ENCODE measurements at places on chromosomes 12 and 14. TPM values are rescaled to one million over a fixed set of nuclear protein-coding genes. Genes with fewer than 3 reads are reported as not detected.

The SAMD15 gene
- 6.2 TPM for total RNA-seq

The ZC2HC1C gene
- 1.1 TPM for total RNA-seq

The GDF3 gene
- not detected for total RNA-seq

The IL26 gene
- total RNA-seq: 2.4 TPM

The JDP2 gene
- 77.1 TPM for total RNA-seq

The CLEC9A gene
- not detected for total RNA-seq

The OTX2 gene
- not detected for total RNA-seq

The ISCA2 gene
- 8.7 TPM for total RNA-seq

The RERG gene
- total RNA-seq: not detected

The TMEM229B gene
- total RNA-seq: 5.8 TPM

The TBX5 gene
- total RNA-seq: not detected

The LIN52 gene
- 7.4 TPM for total RNA-seq

The NRXN3 gene
- total RNA-seq: 1.8 TPM

The RASAL1 gene
- total RNA-seq: not detected

The AHNAK2 gene
- total RNA-seq: 31.8 TPM

All from osteoblast (primary cell).